Progenitor cell of endocrine pancreas (in vitro differentiated cells): ENCODE measurements at places on chromosomes 13 and 19. TPM values are rescaled to one million over a fixed set of nuclear protein-coding genes. Genes with fewer than 3 reads are reported as not detected.
A peak's percentile ranks its signal among the peaks of the same experiment; 100 is the strongest.

GRCh38 chr13:40230833-40231266 is 435.6 kb downstream of the FOXO1 start:
- H3K4me3 ChIP-seq: no peak overlapping the region
- no peaks in the 10 kb centered on the region for H3K4me1 ChIP-seq
- peaks cover 7% of the 10 kb centered on the region for H3K27me3 ChIP-seq
- DNase-seq: no peak

GRCh38 chr13:47632311-47632710 is 368.8 kb downstream of the SUCLA2 start:
- H3K36me3 ChIP-seq: peaks cover 5% of the 10 kb centered on the region
- peaks cover 1% of the 10 kb centered on the region for H3K4me1 ChIP-seq
- H3K27ac ChIP-seq: no peak overlapping the region
- no peaks in the 10 kb centered on the region for H3K27me3 ChIP-seq
- DNase-seq: no peak

DNA sequence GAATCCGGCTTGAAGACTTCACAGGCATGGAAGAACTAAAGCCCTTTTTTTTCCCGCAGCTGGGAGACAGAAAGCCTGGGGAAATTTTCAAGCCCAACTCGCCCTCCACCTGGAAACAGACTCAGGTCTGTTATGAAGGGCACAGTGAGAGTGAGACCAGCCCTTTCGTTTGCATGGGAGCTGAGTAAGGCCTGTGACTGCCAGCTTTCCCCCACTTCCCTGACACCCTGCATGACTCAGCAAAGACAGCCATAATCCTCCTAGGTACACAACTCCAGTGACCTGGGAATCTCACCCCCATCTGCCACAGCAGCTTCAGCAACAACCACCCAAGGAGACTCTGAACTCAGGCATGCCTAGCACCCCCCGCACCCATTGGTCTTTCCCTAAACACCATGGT is 87.6 kb upstream of the ZNF91 start:
- no peaks in the 10 kb centered on the region for H3K27me3 ChIP-seq
- no peaks in the 10 kb centered on the region for H3K4me1 ChIP-seq
- H3K4me3 ChIP-seq: no peak overlapping the region
- no peak for DNase-seq
- no peaks in the 10 kb centered on the region for H3K36me3 ChIP-seq
- H3K27ac ChIP-seq: no peak overlapping the region

DNA sequence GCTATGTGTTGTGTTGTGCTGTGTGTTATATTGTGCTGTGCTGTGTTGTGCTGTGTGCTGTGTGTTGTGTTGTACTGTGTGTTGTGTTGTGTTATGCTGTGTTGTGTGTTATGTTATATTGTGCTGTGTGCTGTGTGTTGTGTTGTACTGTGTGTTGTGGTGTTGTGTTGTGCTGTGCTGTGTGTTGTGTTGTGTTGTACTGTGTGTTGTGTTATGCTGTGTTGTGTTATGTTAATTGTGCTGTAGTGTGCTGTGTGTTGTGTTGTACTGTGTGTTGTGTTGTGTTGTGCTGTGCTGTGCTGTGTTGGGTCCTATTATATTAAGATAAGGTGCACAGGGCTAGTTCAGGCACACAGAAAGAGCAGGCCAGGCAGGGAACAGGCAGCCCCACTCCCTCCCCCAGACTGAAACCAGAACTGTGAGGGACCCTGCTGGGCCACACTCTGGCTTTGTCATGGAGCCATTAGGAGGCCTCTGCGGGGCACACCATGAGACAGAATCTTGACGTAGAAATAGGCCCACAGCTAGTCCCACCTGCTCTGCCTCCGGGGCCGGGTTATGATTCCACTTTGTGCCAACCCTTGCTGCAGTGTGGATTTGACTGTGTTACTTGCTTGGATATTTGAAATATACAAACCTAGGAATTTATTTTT is 12.1 kb downstream of the SOX1 start:
- H3K4me1 ChIP-seq: no peaks in the 10 kb centered on the region
- no peak overlapping the region for H3K4me3 ChIP-seq
- DNase-seq: no peak
- no peak overlapping the region for H3K27ac ChIP-seq
- peaks cover 71% of the 10 kb centered on the region for H3K27me3 ChIP-seq
- peaks cover 2% of the 10 kb centered on the region for H3K36me3 ChIP-seq

- peaks cover 2% of the 10 kb centered on the region for H3K36me3 ChIP-seq
- no peak overlapping the region for H3K27ac ChIP-seq
- H3K4me1 ChIP-seq: peaks cover 3% of the 10 kb centered on the region
- no peak overlapping the region for H3K4me3 ChIP-seq
- DNase-seq: no peak
These were observed 1.6 kb downstream of the AMH start for GRCh38 chr19:2250766-2251105.

DNA sequence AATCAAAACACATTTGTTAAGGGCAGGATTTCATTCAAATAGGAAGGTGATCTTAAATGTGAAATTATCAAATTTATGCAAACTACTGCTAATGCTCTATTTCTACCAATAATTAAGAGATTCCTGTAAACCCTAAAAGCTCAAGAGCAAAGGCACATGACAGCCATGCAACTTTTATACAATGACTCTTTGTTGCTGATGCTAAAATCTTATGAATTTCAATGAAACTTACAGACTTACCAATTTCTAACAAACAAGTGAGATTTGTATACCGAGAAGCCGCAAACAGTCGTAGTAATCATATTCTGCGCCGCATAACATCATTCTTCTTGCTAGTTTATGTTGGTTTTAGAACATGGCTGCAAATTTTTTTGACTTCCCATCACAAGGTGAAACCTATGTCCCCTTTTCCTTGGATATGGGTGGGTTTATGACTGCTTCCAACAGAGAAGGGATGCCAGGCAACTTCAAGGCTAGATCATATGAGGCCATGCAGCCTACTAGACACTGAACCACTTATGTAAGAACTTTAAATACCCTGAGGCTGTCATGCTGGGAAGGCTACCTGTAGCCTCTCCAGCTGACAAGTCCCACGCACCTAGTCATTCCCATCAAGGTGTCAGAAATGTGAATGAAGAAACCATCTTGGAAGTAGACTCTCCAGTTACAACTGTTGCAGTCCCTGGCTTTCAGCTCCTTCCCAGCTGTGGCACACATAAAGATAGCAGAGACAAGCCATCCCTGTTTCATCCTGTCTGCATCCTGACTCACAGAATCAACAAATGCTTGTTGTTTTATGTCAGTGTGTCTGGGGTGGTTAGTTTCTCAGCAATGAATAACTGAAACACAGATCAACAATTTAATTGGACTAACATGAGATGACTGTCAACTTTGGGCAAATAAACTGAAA is 42.0 kb downstream of the LNX2 start:
- H3K36me3 ChIP-seq: peaks cover 28% of the 10 kb centered on the region
- H3K27me3 ChIP-seq: no peaks in the 10 kb centered on the region
- peaks cover 12% of the 10 kb centered on the region for H3K4me1 ChIP-seq
- DNase-seq: no peak
- H3K27ac ChIP-seq: no peak overlapping the region

- H3K4me3 ChIP-seq: no peak overlapping the region
- no peaks in the 10 kb centered on the region for H3K36me3 ChIP-seq
- H3K27me3 ChIP-seq: no peaks in the 10 kb centered on the region
- no peak overlapping the region for H3K27ac ChIP-seq
These were observed 167.7 kb downstream of the SPRY2 start for GRCh38 chr13:80173224-80173623.

- no peaks in the 10 kb centered on the region for H3K36me3 ChIP-seq
- peaks cover 33% of the 10 kb centered on the region for H3K27me3 ChIP-seq
- DNase-seq: peak; percentile 35
- peak within 1 kb of the TSS; percentile 79 for H3K4me3 ChIP-seq
- peaks cover 1% of the 10 kb centered on the region for H3K4me1 ChIP-seq
These were observed at the start of gene SHFL for GRCh38 chr19:10085641-10086590. TSS of gene SHFL (plus strand) at chr19:10086317. CDS start at chr19:10086428, 111 bp downstream.

DNA sequence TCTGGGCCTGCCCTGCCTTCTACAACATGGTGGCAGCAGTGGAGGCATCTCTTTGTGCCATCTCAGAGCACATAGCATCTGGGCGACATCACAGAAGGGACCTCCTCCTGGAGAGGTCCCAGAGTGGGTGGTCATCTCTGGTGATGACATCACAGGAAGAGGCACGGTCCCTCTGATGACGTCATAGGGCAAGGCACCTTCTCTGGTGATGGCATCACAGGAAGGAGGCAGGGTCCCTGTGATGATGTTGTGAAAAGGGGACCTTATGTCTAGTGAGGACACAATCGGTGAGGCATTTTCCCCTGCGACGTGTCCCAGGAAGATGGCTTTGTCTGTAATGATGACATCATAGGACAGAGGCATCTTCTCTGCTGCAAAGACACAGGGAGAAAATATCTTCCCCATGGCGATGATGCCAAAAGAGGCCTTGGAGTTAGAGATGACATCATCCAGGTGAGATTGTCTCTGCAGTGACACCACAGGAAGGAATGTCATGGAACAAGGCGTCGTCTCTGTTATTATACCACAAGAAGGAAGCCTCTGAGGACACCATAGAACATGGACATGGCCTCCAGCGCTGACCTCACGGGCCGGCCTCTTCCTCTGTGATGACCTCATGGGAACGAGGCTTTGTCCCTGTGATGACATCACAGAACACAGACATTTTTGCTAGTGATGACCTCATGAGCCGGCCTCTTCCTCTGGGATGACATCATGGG is 10.7 kb downstream of the SHISA7 start:
- no peaks in the 10 kb centered on the region for H3K36me3 ChIP-seq
- H3K27ac ChIP-seq: no peak overlapping the region
- peaks cover 29% of the 10 kb centered on the region for H3K27me3 ChIP-seq
- no peaks in the 10 kb centered on the region for H3K4me1 ChIP-seq

The ZNF845 gene
- 10.3 and 10.4 TPM in 2 replicates for total RNA-seq

The ERICH6B gene
- not detected in 2 replicates for total RNA-seq

DNA sequence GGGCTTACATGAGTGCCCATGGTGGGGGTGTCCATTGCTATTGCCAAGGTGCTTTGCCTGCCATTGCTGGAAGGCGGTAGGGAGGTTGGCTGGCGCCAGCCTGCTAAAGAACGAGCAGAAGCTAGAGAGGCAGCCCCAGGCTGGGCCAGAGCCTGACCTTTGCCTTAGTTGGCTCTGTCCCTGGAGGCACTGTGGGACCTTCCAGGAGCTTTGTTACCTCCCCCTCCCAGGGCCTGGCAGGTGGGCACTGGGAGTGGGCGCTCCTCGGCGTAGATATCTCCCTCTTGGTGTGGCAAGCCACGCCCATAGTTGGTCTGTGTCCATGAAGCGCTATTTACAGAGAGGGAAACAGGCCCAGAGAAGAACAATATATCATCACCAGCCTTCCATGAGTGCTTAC is 2.3 kb upstream of the SLC25A42 start:
- no peak for DNase-seq
- H3K27ac ChIP-seq: no peak overlapping the region
- H3K4me3 ChIP-seq: no peak overlapping the region
- peaks cover 6% of the 10 kb centered on the region for H3K27me3 ChIP-seq
- peaks cover 4% of the 10 kb centered on the region for H3K36me3 ChIP-seq
- peaks cover 11% of the 10 kb centered on the region for H3K4me1 ChIP-seq

The AKAP11 gene
- 30.6 and 31.1 TPM in 2 replicates for total RNA-seq

The ZNF829 gene
- 3.9 and 4.8 TPM in 2 replicates for total RNA-seq

- no peak for DNase-seq
- H3K4me3 ChIP-seq: no peak overlapping the region
- no peaks in the 10 kb centered on the region for H3K27me3 ChIP-seq
- peaks cover 7% of the 10 kb centered on the region for H3K36me3 ChIP-seq
These were observed 10.9 kb upstream of the ARHGAP45 start for GRCh38 chr19:1055886-1056620.

The PSPC1 gene
- 92.3 and 94.1 TPM in 2 replicates for total RNA-seq

- H3K4me3 ChIP-seq: no peak overlapping the region
- H3K36me3 ChIP-seq: peaks cover 24% of the 10 kb centered on the region
- no peak overlapping the region for H3K27ac ChIP-seq
- no peak for DNase-seq
- H3K4me1 ChIP-seq: no peaks in the 10 kb centered on the region
- H3K27me3 ChIP-seq: no peaks in the 10 kb centered on the region
These were observed 7.3 kb downstream of the NOP53 start for GRCh38 chr19:47752440-47753211.

DNA sequence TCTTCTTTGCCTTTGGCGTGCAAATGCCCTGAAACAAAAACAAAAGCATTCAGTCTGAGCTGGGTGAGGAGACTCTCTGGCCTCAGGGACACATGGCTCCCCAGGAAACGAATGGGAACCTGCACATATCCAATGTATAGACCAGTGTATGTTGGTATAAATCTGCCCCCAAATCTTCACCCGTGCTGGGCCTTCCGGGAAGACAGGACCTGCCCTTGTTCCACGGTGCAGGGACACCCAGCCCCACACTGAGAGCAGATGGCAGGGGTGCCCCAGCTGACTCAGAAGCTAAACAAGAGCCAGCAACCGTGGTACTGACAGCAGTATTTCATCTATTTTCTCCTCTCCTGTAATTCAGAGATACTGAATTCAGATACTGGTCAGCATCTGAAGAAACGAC is 42.4 kb downstream of the CARS2 start:
- H3K4me1 ChIP-seq: no peaks in the 10 kb centered on the region
- no peaks in the 10 kb centered on the region for H3K27me3 ChIP-seq
- no peak overlapping the region for H3K4me3 ChIP-seq
- no peak overlapping the region for H3K27ac ChIP-seq
- peaks cover 56% of the 10 kb centered on the region for H3K36me3 ChIP-seq

- no peak for DNase-seq
- H3K27ac ChIP-seq: no peak overlapping the region
- peaks cover 3% of the 10 kb centered on the region for H3K4me1 ChIP-seq
These were observed 18.3 kb downstream of the SAFB start for GRCh38 chr19:5641171-5641570.
